OCI-LY7 (cell line): ENCODE measurements at places on chromosomes 3 and 15.
A peak's percentile ranks its signal among the peaks of the same experiment; 100 is the strongest.

- no peak for DNase-seq
Observed at GRCh38 chr3:119301662-119302061, 7.5 kb downstream of the ARHGAP31 start.

DNA sequence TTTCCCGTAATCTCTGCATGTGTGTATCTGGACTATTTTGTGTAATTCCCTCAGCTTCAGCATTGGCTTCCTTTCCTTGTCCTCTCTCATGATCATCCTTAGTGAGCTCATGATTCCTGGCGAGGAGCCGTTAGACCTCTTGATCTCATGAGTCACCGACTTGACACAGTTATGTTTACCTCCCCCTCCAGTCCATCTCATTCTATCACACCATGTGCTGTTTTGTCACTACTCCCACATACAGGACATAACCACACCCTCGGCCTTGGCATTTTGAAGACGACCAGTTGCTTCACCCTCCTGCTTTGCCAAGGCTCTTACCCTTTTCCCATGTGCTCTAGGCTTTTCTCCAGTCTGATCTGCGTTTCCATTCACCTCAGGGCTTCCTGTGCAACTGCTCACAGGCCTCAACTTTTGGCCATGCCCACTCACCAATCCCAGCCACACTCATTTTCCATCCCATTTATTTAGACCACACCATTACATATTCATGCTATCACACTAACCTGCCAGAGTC, 41.5 kb downstream of the CP start:
- no peak for DNase-seq

DNA sequence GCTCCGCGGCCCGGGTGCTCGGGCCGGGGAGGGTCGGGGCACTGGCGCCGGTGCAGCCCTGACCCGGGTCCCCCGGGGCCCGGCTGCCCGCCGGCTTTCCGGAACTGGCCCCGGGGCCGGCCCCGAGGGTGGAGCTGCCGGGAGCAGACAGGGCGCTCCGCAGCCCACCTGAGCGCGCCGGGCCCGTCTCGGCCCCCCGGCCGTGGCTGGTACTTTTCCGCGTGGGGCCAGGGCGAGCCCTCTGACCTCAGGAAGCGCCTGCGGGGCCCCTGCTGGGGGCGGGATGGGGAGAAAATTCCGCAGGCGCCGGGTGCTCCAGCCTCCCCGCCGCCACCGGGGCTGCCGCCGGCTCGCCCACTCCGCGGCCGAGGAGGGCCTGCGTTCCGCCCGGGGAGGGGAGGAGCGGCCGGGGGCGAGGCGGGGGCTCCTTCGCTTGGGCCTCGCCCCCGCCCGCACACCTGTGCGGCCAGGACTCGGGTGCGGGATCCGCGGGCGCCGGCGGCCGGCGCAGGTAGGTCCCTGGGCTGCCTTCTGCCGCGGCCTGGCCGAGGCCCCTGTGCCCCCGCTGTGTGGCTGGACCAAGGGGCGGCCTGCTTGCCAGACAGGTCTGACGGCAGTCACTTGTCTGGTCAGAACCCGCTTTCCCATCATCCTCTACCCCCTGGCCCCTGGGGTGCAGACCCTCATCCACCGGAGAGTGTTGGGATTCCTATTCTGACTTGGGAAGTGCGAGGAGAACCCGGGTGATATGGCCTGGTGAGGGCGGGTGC, 3.5 kb downstream of the FURIN start:
- DNase-seq, result no peak

GRCh38 chr3:148036331-148036876, 627.2 kb downstream of the ZIC1 start:
- DNase-seq, result no peak

DNA sequence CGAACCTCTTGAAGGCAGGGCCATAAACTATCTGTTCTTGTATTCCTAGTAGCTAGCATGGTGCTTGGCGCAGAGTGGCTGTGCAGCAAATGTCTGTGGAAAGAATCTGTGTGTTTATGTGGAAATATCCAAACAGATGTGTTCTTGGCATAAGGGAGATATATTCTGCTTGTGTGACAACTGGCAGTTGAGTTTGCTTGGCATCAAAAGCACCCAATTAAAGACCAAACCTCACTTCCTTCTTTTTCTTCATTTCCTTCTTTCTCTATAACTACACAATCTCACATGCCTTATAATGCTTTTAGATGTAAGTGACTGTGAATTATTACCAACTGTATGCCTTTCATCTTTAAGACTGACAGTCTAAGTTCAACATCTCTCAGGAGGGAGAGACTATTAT, 296.5 kb downstream of the SLC9A9 start:
- no peak for DNase-seq

GRCh38 chr3:167762296-167762695, 26.8 kb downstream of the SERPINI1 start:
- DNase-seq, result no peak

- no peak for DNase-seq
Observed at GRCh38 chr15:101611007-101611406, 41.2 kb downstream of the TM2D3 start.

DNA sequence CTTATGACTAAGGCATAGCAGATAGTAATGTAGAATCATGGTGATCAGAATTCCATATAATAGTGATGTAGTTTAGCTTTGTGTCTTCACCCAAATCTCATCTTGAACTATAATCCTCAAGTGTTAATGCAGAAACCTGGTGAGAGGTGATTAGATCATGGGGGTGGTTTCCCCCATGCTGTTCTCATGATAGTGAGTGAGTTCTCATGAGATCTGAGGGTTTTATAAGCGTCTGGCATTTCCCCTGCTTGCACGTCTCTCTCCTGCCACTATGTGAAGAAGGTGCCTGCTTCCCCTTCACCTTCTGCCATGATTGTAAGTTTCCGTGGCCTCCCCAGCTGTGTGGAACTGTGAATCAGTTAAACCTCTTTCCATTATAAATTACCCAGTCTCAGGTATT, 138.7 kb upstream of the CBLB start:
- no peak for DNase-seq

- peak; percentile 68 for DNase-seq
Observed at GRCh38 chr15:98658831-98659699, 10.7 kb downstream of the IGF1R start.

- no peak for DNase-seq
Observed at GRCh38 chr3:4394048-4394447, 73.0 kb downstream of the SUMF1 start.

GRCh38 chr3:99246010-99246654, 344.6 kb upstream of the DCBLD2 start:
- no peak for DNase-seq

- no peak for DNase-seq
Observed at GRCh38 chr15:95286352-95286880, 1044.1 kb upstream of the NR2F2 start.

DNA sequence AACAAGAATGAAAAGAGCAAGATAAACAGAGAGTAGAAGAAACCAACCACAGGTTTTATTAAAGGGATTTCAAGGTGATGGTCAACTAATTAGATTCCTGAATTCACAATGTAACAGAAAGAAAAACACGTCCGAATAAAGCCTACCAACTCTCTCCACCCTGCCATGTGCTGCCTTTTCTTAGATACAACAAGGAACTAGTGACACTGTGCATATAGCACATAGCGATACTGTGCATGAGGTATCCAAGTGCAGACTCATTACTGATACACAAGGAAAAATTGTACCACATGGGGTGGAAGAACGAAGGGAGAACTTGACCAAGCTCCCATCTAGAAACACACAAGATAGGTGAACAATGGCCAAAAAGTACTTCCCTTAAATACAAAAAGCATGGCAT, 154.6 kb downstream of the MAGI1 start:
- no peak for DNase-seq

- no peak for DNase-seq
Observed at GRCh38 chr15:40856746-40857145, 12.9 kb downstream of the SPINT1 start.

DNA sequence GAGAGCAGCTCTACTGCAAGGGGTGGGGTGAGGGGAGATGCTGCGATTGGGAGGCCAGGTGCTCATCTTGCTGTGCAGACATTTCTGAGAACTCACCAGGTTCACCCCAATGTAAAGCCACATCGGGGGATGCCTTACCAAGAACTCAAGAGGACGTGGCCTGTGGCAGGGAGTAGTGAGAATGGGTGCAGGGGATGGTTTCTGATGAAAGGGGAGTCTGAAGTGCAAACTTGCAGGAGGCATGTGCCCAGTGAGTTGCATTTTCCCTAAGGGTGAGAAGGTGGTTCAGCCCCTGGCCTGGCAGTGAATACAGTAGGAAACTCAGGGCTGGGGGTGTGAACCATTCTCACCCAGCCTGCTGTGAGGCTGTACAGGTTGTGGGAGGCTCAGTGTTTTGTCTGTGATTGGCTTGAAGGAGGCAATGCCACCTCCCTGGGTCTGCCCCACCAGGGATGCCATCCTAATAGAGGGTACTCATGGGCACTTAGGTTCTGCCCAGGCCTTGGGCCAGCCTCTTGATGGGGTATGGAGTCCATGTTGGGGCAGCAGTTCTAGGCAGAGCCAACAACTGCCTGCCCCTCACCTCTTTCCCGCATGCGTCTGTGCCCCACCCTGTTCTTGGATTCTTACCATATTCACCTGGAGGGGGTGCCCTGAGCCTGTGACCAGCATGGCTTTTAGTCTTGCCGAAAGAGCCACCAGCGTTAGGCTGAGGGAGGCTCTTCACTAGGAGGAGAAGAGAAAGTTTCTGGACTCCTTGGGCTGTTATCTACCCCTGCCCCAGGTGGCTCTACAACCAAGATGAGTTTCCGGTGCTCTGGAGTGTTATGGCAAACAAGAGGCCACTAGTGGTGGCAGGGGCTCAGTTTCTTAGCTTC, 4.5 kb downstream of the HEMK1 start:
- DNase-seq, result no peak

GRCh38 chr3:140715035-140715434, 37.2 kb downstream of the TRIM42 start:
- no peak for DNase-seq

GRCh38 chr3:34881026-34881425, 758.3 kb upstream of the ARPP21 start:
- DNase-seq, result no peak

DNA sequence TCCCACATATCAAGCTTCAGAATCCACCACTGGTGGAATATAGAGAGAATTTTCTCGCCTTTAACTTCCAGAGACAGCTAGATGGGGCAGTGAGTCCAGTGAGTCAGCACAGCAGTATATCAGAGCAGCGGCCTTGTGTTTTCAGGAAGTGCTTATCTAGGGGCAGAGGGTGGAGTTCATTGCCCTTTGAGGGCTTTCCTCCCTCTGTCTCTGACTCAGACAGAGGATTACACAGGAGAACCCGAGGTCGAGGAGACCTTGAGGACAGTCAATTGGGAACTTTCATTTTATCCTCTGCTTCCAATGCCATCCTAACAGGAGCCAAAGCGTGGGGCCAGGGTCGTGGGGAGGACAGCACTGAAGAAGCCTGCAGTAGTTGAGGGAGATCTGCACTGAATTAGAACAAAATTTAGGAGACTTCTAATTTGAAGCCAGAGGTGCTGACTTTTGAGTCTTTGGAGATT, 109.6 kb upstream of the UMPS start:
- DNase-seq, result peak; percentile 4

DNA sequence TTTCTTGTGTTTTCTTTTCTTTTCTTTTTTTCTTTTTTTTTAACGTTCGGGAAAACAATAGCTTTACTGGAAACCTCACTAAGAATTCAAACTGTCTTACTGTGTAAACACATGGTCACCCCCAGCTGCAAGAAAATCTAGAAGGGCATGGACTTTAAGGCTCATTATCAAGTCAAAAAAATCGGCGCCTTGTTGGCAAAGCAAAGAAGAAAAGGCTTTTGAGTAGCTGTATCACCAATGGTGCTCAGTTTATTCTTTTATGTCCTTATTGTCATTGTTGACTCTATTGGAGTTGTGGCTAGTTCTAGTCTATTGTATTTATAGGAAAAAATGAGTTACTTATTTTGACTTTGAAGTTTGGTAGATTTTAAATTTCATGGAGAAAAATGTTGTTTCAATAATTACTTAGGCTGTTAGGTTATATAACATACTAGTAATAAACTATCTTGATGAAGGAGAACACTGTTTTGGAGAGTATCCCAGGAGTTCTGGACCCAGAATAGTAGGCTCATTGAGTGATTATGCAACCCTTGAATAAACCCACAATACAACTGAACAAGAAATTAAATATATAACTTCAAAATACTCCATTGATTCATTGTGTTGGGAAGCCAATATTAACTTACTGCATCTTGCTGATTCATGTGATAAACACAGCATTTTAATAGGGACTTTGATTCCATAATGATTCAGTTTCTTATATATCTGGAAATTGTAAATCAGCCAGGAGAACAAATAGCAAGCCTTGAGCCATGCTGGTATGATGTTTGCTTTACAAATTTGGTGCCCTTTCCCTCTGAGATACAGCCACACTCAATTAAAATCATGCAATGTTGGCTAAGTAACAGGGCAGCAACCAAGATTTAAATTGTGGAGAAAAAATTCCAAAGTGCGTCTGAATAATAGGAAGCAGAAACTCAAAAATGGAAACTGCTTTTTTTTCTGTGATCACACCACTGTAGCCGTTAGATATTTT, 27.8 kb upstream of the GOLIM4 start:
- no peak for DNase-seq

DNA sequence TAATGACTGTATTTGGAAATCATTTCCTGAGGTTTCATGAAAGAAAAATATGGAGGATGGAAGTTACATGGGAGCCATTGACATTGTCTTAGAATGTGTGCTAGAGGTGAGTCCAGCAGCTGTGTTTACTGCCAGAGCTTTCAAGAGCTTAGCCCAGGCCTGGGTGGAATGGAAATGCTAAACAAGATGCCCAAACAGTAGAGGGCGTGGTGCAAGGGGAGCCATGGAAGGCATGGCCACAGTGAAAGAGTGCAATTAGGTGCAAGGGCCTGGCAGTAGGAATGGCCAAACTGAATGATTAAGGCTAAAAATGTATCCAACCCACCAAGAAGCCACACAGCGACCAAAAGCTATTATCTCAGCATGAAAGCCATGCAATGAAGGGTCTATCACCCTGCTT, 257.7 kb upstream of the NR2F2 start:
- DNase-seq, result no peak

DNA sequence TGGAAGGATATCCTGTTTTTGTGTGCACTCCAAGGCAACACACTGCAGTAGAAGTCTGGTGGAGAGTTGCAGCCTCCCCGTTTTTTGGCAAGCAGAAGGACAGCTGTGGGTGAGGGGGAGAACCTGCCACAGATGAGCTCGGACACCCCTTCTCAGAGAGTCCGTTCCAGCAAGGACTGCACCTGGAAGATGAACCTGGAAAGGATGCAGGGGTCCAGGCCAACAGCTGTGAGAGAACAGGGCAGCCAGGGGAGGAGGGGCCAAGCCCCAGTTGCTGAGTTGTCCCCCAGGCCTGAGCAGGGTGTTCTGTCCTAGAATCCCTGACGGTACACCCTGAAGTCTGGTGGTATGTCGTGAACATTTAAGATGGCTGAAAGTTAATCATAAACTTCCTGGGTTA, 30.2 kb downstream of the ZXDC start:
- DNase-seq, result no peak

- DNase-seq, result no peak
Observed at GRCh38 chr3:195698325-195698646, 22.5 kb upstream of the MUC20 start.

- no peak for DNase-seq
Observed at GRCh38 chr3:142159083-142159740, 9.9 kb upstream of the TFDP2 start.

- DNase-seq, result no peak
Observed at GRCh38 chr3:104810896-104811295, 555.8 kb upstream of the ALCAM start.

GRCh38 chr3:42855219-42855546, 20.5 kb downstream of the CYP8B1 start:
- DNase-seq, result no peak

- no peak for DNase-seq
Observed at GRCh38 chr3:123884993-123885392, 861 bp upstream of the MYLK start.
